ENCODE measurements at places on chromosomes 12 and 14.

DNA sequence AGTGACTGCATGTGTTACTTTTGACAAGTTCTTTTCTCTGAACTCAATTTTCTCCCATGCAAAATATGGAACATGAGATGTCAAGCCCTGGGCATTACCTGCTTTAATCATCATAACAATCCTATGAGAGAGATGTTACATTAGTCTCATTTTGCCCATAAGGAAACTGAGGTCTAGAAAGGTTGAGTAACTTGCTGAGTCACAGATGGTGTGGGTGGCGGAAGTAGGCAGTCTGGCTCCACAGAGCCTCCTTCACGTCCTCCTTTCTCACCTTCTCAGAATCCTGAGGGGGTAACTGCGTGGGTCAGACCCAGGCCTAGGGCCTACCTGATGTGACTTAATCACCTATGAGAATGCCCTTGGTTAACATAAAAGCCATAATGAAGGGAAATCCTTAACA, 50.7 kb downstream of the TMTC1 start:
- no peaks in the 10 kb centered on the region for H3K27me3 ChIP-seq
- DNase-seq: no peak
- no peak overlapping the region for H3K4me3 ChIP-seq
- no peaks in the 10 kb centered on the region for H3K4me1 ChIP-seq
- H3K36me3 ChIP-seq: no peaks in the 10 kb centered on the region

DNA sequence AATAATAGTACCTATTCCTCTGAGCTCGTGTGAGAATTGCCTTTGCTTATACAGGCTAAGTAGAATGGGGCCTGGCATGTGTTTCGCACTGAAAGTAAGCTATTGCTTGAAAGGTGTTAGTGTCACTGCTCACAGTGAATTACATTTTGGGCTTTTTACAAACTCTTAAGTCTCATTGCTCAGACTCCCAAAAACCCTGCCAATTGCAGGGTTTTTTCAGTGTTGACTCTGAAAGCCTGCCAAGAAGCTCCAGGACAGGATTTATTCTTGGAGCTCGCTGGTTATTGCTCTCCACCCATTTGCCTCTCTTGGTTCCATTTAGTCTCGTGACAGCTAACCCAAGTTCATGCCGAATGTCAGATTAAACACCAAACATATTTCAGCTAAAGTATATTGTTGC, 39.8 kb downstream of the NOPCHAP1 start:
- DNase-seq: no peak
- H3K36me3 ChIP-seq: no peaks in the 10 kb centered on the region
- H3K4me3 ChIP-seq: no peak overlapping the region
- H3K27me3 ChIP-seq: no peaks in the 10 kb centered on the region
- 0 out of 2 replicates have a peak, but pooled peaks cover under 1% of the 10 kb centered on the region for H3K4me1 ChIP-seq
- no peak overlapping the region for H3K27ac ChIP-seq

GRCh38 chr12:6947615-6948014, 3.5 kb upstream of the PTPN6 start:
- no peaks in the 10 kb centered on the region for H3K27me3 ChIP-seq
- DNase-seq: no peak
- H3K36me3 ChIP-seq: no peaks in the 10 kb centered on the region
- H3K27ac ChIP-seq: no peak overlapping the region
- H3K4me1 ChIP-seq: peaks cover 20% of the 10 kb centered on the region

GRCh38 chr14:91246051-91246852, 1.7 kb upstream of the GPR68 start:
- DNase-seq: no peak
- no peak overlapping the region for H3K4me3 ChIP-seq
- no peaks in the 10 kb centered on the region for H3K27me3 ChIP-seq
- no peak overlapping the region for H3K27ac ChIP-seq

DNA sequence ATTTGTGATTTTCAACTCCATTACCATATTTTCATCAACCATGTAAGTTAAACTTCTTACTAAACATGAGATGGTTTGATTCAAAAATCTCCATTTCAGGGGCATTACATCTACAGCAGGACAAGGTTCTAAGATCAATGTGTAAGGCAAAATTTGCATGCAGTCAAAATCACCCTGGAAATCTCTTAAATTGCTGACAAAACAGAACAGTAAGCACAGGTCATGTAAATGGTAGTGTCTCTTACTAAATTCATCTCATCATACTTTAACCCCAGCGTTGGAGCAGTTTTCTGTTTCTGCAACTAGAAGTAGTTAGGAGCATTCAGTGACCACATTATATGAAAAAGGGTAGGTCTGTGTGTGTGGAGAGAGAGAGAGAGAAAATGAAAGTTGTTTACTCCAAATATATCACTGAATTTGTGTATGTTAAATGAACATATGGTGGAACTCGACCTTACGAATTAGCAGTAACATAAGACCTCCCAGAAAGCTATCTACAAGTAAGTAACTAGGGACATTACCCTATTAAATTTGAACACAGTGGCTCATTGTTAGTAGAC, 227.5 kb downstream of the SSPN start:
- H3K36me3 ChIP-seq: 0 out of 2 replicates have a peak, but pooled peaks cover 1% of the 10 kb centered on the region
- H3K4me3 ChIP-seq: no peak overlapping the region
- no peak overlapping the region for H3K27ac ChIP-seq

GRCh38 chr14:96170961-96171592, 33.6 kb upstream of the BDKRB2 start:
- H3K27me3 ChIP-seq: 0 out of 2 replicates have a peak, but pooled peaks cover 5% of the 10 kb centered on the region
- H3K4me3 ChIP-seq: no peak overlapping the region
- H3K36me3 ChIP-seq: no peaks in the 10 kb centered on the region
- no peak for DNase-seq
- peaks cover 27% of the 10 kb centered on the region for H3K4me1 ChIP-seq

DNA sequence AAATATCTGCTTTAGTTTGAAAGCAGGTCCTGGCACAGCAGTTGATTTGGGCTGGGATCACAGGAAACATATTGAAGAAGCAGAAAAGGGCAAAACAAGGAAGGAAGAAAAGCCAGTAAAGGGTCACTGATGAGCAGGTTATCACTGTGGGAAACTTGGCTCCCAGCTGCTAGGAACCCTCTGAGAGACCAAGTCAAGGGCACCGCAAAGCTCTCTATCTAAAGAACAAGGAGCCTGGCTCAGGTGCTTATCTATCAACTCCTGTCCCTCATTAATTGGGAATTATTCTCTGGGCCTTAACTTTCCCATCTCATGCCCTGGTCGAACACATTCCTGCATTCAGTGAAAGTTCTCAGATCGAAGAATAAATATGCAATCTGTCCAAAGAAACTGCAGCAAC, 450.9 kb upstream of the RPL10L start:
- H3K4me1 ChIP-seq: no peaks in the 10 kb centered on the region
- DNase-seq: no peak
- H3K36me3 ChIP-seq: no peaks in the 10 kb centered on the region
- H3K4me3 ChIP-seq: no peak overlapping the region

DNA sequence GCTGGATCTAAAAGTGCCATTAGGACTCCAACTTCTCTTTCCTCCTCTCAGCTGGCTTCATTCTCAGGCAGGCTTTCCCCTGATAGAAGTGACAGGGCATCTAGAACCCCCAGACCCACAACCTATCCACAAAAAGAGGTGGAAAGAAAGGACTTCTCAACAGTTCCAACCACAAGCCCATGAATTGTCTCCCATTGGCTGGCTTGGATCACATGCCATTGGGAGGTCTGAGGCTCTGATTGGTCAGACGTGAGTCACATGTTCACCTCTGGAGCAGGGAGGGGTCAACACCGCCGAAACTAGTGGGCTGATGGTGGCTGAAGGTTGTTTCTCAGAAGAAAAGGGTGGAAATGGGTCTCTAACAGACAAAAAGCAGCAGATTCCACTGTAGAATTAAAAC, 47.2 kb downstream of the DRAM1 start:
- H3K27ac ChIP-seq: no peak overlapping the region
- no peaks in the 10 kb centered on the region for H3K27me3 ChIP-seq
- H3K36me3 ChIP-seq: no peaks in the 10 kb centered on the region

DNA sequence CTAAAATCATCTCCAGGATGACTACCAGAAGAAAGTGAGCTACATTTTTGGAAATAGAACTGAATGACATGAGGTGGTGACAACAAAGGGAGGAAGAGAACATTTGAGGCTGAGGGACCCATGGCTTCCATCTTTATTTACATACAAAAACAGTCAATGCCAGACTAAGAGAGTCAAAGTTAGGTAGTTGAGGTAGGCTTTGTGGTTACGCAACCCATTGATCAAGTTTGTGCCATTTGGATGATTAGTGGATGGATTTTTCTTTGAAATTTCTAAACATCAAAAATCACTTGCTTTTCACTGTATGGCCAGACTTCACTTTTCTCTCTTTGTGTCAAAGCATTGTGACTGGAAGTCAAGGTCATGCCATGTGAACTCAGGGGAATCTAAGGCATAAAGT, 22.9 kb downstream of the ASCL1 start:
- no peak overlapping the region for H3K27ac ChIP-seq
- peaks cover 10% of the 10 kb centered on the region for H3K27me3 ChIP-seq
- DNase-seq: no peak
- H3K36me3 ChIP-seq: no peaks in the 10 kb centered on the region

DNA sequence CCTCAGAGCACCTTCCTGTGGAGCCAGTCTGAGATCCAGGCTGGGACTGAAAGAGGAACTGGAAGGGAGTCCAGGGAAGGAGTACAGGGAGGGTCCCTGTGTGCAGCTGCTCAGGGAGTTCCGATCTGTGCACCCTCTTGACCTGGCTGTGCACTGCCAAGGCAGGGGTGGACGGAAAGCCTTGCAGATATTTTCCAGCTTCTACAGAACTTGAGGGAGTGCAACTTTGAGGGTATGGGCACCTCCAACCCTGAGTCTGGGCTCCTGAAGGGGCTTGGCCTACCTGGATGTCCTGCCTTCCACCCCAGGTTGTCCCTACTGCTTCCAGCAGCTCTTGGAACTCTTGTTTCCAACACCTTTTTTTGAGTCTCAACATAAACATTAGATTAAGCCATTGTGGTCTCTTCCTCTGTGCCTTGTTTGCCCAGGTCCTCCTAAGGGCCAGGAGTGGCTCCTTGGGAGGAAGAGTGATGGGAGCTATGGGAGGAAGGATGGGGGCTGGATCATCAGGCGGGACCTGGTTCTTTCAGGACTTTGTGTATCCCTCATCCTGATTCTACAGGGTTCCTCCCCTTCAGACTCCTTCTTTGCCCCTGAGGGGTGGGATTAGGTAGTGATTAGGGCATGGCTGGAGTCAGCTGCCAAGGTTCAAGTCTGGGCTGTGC, 3.5 kb downstream of the KRT7 start:
- peak overlapping the region; percentile 97 for H3K27ac ChIP-seq
- H3K4me1 ChIP-seq: peaks cover 70% of the 10 kb centered on the region
- peak; percentile 32 for DNase-seq
- no peaks in the 10 kb centered on the region for H3K27me3 ChIP-seq

DNA sequence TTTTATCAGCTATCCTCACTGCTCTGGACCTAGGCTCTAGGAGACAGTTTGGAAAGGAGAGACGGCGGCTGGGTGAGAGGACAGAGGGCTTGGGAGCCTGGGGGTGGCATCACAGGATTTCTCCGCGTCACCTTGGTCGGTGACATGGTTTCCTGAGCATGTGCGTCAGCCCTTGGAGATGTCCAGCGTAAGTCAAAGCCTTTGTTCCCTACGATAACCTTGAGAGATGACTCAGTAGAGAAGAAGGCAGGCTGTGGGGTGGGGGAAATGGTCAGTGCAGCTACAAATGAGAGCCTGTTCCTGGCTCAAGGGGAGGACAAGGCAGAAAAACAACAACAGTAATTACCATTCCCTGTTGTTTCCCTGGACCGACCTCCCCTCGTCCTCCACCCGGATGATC, 90.2 kb upstream of the TBX3 start:
- H3K27ac ChIP-seq: peak overlapping the region; percentile 73
- peak overlapping the region; percentile 14 for H3K4me3 ChIP-seq
- peaks cover 8% of the 10 kb centered on the region for H3K27me3 ChIP-seq
- peak; percentile 68 for DNase-seq
- 0 out of 2 replicates have a peak, but pooled peaks cover 8% of the 10 kb centered on the region for H3K4me1 ChIP-seq
- no peaks in the 10 kb centered on the region for H3K36me3 ChIP-seq

GRCh38 chr12:70971001-70971794, 50.7 kb upstream of the PTPRR start:
- no peaks in the 10 kb centered on the region for H3K36me3 ChIP-seq
- no peak overlapping the region for H3K27ac ChIP-seq
- no peak overlapping the region for H3K4me3 ChIP-seq

GRCh38 chr12:3114671-3115070, 37.5 kb downstream of the TSPAN9 start:
- H3K36me3 ChIP-seq: no peaks in the 10 kb centered on the region
- no peak overlapping the region for H3K27ac ChIP-seq
- no peak for DNase-seq
- no peaks in the 10 kb centered on the region for H3K27me3 ChIP-seq
- no peaks in the 10 kb centered on the region for H3K4me1 ChIP-seq

DNA sequence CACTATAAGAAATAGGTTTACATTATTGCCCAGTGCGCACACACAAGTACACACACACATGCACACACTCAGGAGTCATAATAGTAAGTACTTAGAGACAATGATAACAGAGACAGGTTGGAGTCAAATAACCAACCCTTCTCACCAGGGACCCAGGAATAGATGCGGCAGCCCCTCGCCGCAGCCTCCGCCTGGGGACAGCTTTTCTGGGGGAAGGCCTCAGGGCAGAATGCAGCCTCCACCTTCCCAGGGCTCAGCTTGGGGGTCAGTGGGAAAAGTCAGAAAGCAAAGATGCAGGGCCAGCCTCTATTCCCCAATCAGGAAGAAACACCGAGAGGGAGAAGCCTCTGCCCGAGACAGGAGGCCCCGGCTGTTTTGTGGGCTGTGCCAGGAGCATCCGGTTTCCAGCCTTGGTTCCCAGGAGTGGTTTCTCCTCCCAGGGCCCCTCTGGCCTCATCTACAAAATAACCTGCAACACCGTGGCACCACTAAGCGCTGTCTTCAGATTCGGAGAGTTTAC, 23.4 kb upstream of the EIF5 start:
- H3K27me3 ChIP-seq: no peaks in the 10 kb centered on the region
- H3K36me3 ChIP-seq: no peaks in the 10 kb centered on the region
- no peak overlapping the region for H3K4me3 ChIP-seq
- no peak for DNase-seq
- no peaks in the 10 kb centered on the region for H3K4me1 ChIP-seq
- H3K27ac ChIP-seq: no peak overlapping the region

Data from PC-9 (cell line).